Renal cortex interstitium (tissue), 15 donors: ENCODE measurements at places on chromosomes 3 and 15. TPM values are rescaled to one million over a fixed set of nuclear protein-coding genes. Genes with fewer than 3 reads are reported as not detected.

DNA sequence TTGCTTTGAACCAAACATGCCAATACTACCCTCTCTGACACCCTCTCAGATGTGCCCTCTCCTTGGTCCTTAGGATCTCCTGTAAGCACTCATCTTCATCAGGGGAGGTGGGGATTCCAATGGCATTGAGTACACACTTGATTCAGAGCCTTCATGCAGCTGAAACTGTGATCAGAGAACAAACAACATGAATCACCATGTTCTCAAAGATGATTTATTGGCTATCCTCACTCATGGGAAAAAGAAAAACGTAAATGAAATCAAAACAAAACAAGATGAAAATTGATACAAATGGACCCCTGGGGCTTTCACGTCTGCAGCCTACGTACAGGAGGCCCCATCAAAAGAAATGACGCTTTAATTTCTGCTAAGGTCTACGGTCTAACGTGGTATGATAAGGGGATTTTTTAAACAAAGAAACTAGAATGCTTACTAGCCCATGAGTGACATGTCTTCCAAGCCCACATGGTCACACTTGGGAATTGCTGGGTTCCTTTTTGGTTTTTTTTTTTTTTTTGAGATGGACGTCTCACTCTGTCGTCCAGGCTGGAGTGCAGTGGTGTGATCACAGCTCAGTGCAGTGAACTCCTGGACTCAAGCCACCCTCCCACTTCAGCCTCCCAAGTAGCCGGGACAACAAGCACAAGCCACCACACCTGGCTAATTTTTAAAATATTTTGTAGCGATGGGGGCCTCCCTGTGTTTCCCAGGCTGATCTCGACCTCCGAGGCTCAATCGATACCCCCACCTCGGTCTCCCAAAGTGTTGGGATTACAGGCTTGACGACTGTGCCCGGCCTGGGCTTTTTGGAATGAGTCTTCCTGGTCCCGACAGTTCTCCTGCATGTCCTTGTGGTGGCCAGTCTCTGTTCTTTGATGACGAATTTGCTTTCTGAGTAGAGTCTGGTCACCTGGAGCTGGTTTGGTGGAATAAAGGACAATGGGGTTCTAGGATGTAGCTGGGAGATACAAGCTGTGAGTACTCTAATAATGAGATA, 202.6 kb downstream of the XXYLT1 start:
- no peak for DNase-seq

DNA sequence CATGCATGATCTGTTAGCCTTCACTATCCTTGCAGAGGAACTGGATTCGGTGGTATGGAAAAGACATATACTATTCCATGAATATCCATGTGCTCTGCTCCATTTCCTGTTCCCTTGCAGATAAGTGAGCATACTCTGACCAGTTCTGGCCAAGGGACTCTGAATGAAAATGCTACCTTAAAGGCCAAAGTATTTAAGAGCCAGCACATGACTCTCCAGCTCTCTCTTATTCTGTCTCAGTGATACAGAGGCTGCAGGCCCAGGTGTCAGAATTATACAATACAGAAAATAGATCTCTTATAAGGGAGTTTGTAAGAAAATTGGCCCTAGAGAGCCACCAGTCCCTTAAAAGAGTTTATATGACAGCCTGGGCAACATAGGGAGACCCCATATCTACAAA, 779.7 kb upstream of the CFAP20DC start:
- DNase-seq, result no peak

The PARP15 gene
- polyA plus RNA-seq, result 0.58 TPM

- no peak for DNase-seq
Observed at GRCh38 chr15:63860155-63860554, 26.4 kb upstream of the HERC1 start.

DNA sequence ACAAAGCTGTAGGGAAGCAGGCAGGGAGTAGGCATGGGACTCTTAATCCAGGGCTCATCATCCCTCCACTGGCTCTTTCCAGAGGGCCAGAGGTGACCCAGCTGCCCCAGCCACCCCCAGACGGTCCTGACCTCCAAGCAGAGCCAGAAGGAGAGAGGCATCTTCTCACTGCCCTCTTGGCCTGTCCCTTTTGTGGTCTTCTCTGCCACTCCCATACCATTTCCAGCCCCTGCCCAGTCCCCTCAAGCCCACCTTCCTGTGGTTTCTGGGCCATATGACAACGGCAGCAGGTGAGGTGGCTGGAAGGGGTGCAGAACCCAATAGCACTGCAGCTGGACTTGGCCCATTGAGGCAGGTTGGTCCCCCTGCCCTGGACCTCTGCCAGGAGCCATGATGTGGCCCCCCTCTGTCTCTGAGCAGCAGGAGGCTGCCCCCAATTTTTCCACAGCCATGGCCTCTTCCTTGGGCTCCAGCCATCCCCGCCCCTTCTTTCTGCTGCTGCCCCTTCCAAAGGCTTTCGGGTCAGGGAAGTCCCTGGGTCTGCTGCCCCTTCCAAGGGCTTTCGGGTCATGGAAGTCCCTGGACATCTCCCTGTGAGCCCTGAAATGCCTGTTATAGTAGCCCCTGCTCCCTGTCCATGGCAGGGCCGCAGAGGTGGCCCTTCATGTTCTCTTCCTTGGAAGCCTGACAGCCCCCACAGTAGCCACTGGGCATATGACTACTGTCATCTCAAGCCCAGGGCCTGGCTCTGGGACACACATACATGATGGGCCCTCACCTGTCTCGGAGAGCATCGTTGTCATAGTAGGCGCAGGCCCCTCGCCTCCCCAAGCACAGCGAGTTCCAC, 39.5 kb upstream of the RAB6B start:
- no peak for DNase-seq

The SNX22 gene
- 2.1 TPM for polyA plus RNA-seq
